ENCODE measurements at places on chromosomes 12 and 14.

GRCh38 chr12:9809866-9810265 is 17.4 kb upstream of the KLRF1 start:
- no peak for DNase-seq

- no peak for DNase-seq
These were observed 1.6 kb downstream of the ZFC3H1 start for GRCh38 chr12:71661977-71662530.

DNA sequence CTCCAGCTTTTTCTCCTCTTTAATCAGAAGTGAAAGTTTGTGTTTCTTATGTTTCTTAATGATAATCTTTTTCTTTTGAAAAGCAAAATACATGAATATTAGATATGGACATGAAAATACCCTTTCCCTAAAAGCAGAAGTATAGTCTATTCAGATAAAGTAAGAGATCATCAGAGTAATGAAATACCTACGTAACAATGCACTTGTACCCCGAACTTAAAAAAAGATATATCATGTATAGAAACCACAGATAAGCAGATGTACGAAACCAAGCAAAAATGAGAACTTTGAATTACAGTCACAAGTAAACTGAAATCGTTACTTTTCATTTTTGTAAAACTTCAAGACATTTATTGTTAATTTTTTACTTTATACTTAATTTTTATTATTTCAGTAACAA is 1.5 kb upstream of the GPR65 start:
- no peak for DNase-seq

DNA sequence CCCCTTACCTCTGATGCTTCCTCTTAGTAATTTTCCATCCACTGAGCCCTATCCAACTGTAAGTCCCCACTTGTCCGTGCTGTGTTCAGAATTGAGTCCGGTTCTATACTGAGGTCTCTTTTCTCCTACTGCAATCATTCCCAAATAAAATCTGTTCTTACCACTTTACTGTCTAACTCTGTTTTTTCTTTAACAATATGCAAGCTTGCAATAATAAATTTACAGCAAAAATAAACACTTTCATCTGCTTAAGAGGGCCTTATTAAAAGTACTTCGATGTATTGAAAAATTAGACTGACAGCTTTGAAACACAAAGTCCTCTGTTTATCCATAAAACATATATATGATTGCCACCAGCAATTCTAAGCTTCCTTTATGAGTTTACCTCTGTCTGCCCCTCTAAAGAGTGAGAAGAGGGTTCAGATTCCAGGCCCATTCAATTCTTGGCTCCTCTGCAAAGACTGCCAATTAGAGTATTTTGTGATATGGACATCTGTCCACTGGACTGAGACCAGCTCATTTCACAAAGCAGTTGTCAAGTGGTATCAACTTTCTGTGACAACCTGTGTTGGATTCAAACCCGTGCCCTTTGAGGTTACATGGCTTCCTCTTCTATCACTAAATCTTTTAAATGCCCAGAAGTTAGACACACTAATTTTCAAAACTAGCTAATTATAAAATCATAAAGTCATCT is 39.9 kb upstream of the G2E3 start:
- no peak for DNase-seq

GRCh38 chr12:91931111-91931510 is 214.5 kb downstream of the BTG1 start:
- no peak for DNase-seq

DNA sequence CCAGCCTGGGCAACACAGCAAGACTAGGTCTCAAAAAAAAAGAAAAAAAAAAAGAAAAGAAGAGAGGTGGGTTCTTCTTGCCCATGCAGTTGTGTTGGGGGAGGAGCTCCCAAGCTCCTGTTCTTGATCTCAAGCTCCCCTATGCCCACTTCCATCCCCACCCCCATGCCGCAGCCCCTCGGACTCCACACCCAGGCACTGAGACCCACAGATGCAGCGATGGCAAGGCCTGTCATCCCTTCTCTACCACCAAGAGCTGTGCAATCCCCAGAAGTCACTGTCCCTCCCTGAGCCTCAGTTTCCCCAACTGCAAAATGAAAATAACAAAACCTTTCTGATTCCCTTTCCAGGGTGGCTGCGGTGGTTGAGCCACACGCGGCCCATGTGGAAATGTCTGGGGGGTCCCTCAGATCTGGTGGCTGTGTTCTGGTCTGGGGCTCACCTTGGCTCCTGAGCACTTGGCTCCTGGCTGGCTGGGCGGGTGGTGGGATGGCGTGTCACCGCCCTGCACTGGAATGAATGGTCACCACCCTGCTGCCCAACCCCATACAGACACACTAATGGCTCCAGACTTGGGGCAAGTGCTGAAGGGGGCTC is 22.6 kb upstream of the KIF26A start:
- DNase-seq, result peak; percentile 49

DNA sequence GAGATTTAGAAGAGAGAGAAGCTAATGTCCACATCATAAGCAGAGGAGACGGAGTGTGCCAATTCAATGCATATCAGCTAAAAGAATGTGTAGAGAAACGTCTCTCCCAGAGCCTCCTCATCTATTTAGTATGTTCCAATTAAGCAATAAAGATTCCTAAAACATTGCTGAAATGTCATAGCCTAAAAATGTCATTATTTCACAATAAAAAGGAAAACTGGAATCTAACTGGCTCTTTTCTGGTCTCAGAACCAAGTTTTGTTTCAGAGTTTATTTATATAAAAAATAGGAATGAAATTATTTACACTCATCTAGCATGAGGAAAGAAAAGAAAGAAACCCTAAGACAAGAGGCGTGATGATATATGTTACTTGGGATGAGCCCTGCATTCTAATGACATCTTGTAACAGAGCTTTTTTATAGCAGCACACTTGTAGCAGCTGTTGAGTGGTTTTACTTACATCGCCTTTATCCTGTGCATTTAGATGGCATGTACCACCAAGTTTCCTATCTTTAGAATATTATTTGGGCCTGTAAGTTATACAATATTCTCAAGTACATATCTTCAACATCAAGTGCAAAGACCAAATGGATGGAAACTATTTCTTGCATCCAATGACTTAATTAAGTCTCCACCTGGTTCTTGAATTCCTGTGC is 266.3 kb upstream of the PRKD1 start:
- no peak for DNase-seq

DNA sequence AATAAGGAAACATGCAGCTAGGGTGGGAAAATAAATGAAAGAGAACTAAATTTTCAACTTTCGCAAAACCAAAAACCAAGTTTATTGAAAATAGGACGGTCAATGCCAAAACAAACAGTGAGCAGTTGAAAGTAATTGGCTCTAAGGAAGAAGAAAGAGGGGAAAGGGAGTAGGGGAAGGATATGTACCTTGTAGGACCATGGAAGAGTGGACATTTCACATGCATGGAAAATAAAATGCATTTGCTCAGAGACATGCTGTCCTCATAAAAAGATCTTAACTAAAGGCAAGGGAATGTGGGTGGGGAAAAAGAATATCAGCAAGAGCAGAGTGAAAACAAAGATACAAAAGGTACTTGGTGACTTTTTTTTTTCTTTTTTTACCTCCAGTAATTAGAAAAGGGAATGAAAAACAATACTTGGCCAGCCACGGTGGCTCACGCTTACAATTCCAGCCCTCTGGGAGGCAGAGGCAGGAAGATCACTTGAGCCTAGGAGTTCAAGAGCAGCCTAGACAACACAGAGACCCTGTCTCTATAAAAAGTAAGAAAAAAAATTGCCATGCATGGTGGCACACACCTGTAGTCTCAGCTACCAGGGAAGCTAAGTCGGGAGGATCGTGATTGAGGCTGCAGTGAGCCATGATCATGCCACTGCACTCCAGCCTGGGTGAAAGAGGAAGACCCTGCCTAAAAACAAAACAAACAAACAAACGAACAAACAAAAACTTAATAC is 6.6 kb downstream of the TXNDC16 start:
- DNase-seq, result no peak

- no peak for DNase-seq
These were observed 888 bp upstream of the PPP1R12A start for GRCh38 chr12:79935624-79936345.

DNA sequence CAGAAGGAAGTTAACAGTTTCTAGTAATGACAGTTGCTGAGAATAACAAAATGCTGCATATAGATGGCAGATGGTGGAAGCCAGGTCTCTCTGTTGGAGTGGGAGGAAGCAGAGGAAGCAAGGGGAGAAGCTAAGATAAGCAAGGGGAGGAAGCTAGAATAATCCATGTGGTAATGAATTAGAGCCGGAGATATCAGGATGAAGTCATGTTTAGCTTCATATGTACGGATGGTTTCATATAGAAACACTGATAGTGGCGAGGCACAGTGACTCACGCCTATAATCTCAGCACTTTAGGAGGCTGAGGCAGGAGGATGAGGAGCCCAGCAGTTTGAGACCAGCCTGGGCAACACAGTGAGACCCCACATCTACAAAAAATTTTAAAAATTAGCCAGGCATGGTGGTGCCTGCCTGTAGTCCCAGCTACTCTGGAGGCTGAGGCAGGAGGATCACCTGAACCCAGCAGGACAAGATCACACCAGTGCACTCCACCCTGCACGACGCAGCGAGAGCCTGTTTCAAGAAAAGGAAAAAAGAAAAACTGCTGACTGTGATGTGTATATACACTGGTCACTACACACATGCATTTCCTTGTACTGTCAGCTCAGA is 49.2 kb downstream of the ANAPC7 start:
- peak; percentile 33 for DNase-seq

DNA sequence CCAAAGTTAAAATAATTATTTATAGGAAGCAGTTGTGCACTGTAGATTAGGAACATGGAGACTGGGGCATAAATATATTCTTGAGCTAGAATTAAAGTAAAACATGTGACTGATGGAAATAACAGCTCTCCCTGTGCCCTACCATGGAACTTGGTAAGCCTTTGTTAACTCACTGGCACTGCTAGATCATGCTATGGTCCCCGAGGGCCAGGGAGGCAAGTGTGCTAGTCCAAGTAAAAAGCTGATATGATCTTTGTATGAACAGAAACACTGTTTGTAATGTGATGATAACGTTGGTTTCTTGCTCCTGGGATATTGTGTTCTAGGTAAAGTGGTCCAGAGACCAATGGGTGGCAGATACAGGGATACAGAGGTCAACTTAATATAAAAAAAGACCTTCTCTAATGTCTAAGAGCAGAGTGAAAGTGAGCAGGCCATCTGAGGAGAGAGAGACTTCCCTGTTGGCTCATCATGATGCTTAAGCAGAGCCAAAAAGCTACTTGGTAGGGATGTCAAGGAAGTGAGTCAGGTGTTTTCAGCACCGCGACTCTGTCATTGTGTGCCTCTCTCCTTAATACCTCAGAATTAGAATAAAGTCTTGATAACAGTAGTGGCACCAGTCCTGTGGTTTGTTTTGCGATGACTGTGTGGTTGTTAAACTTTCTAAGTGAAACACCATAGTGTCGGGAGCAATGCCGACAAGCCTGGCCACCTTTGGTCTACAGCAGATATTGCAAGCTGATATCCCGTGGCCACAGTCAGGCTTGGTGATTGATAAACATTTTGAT is 27.6 kb downstream of the BICD1 start:
- peak; percentile 75 for DNase-seq

DNA sequence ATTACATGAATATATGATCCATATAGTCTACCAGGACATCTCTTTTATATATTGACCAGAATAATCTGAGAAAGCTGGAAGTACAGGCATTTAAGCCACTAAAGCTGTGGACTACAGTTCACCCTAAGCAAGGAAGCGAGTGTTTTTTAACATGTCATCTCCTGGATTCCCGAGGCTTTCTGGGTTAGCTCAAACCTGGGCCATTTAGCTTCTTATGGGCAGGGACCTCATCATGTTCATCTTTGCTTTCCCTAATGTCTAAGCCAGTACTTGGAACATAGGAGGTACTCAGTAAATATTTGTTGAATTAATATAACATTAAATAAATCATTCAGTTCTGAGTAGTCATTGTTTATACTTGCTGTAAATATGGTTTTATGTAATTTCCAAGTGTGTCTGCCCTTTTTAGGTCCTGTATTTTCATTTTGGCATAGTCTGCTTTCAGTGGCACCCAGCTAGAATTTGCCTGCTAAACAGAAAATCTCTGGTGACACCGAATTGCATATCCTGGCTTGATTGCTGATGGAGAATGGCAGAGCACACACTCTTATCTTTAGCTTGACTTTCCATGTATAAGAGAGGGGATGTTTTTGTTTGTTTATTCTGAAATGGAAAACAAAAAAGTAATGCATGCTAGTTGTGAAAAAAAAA is 344.5 kb downstream of the ZFP36L1 start:
- DNase-seq, result no peak

DNA sequence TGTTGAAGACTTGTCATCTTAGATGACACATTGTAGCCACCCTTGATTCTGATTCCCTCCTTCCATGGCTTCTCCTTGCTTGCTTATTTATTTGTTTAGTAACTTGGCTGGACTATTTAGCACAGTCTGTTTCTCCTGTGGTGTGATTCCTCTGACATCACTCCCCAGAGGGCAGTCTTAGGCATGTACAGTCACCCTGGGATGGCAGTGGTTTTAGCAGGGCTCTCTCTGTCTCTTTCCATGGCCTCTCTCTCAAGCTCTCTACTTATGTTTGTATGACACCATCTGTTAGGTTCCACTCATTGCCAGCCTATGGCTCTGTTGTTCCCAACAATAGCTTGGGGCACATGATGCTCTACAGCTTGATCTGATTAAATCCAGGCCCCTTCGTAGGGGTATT is 158.3 kb downstream of the ADGRD1 start:
- DNase-seq, result no peak

DNA sequence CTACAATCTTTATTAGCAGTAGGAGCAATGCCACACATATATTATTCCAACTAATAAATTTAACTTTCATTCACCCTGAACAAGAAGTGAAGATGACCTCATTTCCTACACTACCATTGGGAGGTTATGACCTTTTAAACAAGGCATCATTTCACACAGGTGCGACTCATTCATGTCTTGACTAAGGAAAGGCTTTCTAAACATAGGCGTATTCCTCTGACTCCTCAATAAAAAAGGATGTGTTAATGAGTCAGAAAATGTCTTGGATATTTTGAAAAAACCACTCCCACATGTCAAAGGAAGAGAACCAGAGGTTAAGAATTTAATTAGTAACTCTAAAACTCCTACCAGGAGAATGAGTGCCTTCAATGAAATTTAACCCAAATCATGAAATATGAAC is 115.2 kb downstream of the PRICKLE1 start:
- DNase-seq, result no peak

DNA sequence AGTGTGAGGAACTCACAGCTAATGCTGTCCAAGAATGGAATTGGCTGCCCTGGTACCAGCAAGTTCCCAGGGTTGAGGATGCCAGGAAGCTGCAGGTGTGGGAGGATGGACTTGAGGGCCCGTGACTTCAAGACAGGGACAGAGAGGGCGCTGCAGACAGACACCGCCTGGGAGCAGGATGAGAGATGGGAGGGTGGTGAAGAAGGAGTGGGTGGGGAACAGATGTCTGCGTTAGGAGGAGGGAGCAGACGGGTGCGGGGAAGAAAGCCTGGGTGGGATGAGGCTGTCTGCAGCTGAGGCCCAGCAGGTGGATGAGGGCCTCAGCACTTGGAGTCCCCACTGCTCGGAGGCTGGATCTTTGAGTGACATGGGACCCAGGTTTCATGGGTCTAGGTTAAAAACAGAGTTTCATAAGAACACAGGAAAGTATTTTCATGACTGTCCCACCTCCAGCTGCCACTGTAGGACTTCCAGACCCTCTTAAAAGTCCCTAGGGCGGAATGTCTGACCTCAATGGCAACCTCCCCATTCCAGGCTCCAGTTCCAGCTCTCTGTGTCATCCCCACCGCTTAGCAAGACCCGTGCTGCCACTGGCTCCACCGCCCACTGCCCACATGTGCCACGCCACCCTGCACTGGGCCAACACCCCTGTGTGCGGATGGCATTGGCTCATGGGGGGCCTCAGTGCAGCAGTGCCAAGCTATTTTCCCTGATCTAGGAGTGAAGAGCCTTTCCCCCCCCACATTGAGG is 70.3 kb upstream of the SCN8A start:
- DNase-seq, result no peak

GRCh38 chr14:98623788-98624415 is 648.1 kb downstream of the BCL11B start:
- no peak for DNase-seq

Data from activated effector memory CD4-positive, alpha-beta T cell treated with anti-CD3 and anti-CD28 coated beads, Interleukin-2, amount 50 U/mL, for 16 hours (primary cell).